ENCODE measurements at places on chromosomes 1 and 21.
A peak's percentile ranks its signal among the peaks of the same experiment; 100 is the strongest.

GRCh38 chr1:184476187-184476586, 89.4 kb downstream of the C1orf21 start:
- no peak for DNase-seq

DNA sequence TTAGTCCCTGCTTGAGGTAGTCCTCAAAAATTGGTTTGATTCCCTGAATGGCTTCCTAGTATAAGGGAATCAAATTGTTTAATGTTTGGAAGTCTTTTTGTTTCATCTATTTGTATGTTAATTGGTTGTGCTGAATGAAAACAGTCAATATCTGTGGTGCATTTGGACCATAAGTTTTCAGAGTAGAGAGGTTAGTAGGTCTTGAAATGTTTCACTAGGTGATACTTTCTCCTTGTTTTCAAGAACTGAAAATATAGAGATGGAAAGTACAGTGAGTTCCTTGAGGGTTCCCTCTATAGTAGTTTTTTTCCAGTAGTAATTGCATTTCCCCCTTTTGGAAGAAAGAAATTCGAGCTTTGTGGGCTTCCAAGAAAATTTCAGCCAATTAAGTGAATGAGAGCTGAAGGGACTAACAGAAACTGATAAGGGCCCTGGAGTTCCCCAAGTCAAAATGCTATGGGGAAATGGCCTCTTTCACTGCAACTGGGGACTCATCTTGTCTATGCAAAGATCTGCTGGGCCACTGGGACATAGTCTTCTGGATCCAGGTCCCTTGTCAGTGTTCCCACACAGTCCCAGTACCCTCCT, 18.6 kb upstream of the CEP350 start:
- DNase-seq, result no peak

GRCh38 chr1:22880174-22880601, 92.5 kb downstream of the LACTBL1 start:
- DNase-seq, result no peak

GRCh38 chr21:42649122-42650032, 4.0 kb upstream of the PDE9A start:
- DNase-seq, result no peak

DNA sequence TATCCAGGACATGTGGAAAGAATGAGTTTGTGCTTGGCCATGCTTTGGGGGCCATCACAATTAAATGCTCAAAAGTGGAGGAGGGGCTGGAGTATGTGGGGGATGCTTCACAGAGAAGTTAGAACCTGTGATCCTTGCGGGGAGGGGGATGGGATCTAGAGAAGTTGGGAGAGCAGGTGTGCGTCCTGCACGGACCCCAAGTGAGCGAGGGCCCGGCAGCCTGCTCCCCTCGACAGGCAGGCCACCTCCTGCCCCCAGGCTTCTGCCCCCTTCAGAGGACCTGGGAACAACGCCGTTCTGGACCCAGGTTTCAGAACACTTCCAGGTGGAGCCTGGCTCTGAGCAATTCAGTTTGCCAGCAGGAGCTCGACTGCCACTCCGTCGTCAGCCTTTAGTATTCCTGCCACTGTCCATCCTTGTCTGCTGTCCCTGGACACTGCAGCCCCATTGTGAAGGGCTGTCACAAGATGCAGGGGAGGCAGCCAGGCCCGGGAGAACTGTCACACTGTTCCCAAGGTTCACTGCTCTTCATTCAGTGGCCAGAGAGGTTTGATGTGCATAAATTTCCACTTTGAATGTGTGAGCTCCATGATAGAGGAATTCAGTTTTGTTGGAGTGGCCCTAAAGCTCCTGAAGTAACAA, 112.2 kb downstream of the DHRS3 start:
- DNase-seq, result no peak

DNA sequence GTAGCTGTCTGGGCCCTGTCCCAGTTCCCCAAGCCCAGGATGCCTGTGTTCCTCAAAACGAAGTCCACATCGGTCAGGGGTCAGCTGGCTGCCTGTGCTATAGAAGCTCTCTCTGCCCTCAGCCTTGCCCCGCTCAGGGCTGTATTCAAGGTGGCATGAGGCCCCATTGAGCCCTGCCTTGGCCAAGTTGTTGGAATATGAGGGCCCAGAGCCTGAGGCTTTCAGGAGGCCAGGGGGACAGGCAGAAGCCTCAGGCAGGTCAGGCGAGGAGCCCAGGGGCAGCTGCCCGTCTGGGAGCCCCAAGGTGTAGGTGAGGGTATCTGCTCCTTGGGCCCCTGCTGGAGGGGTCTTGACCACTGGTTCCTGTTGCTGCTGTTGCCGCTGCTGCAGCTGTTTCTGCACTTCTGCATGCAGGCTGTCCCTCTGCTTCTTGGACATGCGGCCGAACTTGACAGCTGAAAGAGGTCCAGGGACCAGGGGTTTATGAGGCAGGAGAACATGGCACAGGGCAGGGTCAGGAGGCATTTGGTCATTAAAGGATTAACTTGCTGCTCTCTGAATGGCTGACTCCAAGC, 9.8 kb upstream of the LINGO4 start:
- no peak for DNase-seq

DNA sequence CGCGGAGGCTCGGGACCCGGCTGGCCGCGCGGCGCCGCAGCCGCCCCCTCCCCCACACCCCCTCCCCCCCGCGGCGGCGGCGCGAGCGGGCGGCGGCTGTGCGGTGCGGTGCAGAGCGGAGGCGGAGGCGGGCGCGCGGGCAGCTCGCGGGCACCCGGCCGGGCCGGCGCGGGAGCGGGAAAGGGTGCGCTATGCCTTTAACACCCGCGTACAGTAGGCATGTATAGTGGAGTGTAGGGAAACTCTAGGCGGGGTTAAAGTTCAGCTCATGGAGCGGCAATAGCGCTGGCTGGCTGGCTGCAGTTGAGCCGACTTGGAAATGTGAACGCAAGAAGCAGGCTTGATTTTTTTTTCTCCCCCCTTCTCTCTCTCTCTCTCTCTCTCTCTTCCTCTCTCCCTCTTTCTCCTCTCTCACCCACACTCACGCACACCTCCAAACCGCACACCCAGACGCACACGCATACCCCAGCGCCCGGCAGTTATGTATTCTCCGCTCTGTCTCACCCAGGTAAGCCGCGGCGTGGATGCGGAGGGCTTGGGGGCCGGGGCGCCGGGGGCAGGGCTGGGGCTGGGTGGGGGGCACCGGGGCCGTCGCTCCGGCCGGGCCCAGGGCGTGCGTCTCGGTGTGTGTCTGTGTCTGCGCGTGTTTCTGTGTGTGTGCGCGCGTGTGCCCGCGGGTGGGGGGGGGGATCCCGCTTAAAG, at the start of gene NFIA:
Gene NFIA, plus strand, starts transcription at position 251 of the 702 bp plus-strand sequence.
- peak; percentile 21 for DNase-seq

GRCh38 chr1:25245809-25246599, 1.2 kb downstream of the RSRP1 start:
- DNase-seq, result no peak

DNA sequence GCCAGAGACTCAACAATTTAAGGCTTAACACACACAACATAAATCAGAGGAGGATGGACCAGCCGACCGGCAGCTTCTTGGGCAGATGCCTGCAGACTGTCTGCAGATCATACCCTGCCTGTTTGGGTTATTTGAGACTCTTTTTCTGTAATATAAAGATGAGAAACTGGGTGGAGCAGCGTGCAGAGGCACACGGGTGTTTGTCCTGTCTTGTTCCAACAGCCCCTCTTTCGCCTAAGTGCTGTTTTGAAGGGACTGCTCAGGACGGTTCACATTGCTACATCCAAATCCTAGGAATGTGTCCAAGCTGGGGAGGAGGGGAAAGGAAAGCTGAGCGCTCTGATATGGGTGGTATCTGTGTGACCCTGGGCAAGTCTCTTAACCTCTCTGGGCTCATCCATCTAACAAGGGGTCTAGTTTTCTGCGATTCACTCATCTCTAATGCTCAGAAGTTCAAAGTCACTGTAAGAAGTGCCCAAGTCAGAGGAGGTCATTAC, 149.9 kb downstream of the CLIC6 start:
- DNase-seq, result no peak

DNA sequence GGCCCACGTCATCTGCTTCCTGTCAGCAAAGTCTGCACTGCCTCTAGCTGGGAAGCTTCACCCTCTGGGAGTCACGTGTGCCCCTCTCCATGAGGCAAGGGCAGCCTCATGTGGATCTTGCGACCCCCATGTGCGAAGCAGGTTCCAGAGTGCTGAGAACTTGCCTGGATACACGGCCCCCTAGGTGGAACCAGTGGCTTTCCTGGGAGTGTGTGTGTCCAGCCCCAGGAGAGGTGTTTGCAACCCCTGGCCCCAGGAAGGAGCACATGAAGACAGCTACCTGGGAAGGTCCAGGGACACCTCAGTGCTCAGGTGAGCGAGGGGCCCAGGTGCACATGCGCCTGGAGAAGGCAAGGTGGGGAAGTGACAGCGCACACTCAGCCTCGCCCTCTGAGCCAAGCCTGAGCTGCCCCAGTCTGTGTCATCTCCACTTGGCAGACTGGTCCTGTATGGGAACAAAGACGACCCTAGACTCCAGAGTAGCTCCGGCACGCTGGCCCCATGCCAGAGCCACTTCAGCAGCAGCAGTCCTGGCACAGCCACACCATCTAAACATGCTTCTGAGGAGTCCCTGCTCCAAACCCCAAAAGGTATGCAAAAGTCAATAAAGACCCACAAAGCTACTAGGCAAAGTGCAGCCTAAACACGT, 8.9 kb downstream of the LSS start:
- DNase-seq, result no peak

GRCh38 chr1:204041232-204041767, 31.6 kb upstream of the SOX13 start:
- no peak for DNase-seq

DNA sequence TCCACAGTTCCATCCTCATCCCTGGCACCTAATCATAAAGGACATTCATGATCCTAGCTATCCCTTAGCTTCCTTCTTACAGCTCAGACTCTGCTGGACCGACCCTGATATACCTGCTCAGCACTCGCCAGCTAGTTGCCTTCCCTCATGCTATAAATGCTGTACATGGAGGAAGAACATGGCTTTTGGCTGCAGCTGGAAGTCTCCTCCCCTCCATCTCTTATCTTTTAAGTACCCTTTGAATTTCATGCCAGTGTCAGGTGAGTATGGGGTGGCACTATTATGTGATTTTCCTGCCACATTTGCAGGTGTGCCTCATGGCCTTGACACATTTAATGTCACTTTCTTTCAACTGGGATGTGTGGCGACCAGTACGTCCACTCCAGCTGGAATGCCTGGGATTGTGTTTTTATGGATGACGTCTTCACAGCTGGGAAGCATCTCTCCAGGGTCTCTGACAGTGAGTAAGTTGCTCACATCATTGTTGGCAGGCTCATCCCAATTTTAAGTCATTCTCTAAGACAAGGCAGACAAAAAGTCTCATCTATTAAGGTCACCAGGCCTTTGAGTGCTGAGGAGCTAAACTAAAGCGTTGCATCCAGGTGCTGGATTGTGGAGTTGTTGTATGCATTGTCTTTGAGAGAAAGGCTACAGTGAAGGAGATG, 43.4 kb downstream of the RUNX1 start:
- no peak for DNase-seq

DNA sequence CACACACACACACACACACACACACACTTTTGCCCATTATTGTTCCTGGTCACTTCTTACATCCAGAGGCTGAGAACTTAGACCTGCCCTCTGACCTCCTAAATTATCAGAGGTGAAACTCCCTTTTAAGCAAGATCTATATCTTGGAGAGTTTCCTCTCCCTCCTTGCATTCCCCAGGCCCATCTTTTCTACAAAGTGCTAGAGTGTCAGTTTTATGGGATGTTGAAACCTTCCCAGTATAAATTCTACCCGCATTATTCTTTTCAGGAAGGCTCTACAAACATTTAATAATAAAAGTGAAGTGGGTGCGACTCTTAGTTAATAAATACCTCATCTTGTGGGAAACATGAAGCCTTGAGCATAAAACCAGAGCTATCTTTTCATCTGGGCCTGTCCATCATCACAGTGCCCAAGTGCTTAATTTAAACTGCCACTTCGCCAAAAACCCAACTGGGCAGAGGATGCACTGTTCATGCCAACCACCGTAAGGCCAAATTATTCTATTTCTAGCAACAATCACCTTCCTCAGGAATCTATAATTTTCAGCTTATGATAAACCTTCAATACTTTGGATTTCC, 458.2 kb upstream of the RUNX1 start:
- no peak for DNase-seq

- no peak for DNase-seq
These were observed 50.1 kb downstream of the HUNK start for GRCh38 chr21:31922881-31923280.

DNA sequence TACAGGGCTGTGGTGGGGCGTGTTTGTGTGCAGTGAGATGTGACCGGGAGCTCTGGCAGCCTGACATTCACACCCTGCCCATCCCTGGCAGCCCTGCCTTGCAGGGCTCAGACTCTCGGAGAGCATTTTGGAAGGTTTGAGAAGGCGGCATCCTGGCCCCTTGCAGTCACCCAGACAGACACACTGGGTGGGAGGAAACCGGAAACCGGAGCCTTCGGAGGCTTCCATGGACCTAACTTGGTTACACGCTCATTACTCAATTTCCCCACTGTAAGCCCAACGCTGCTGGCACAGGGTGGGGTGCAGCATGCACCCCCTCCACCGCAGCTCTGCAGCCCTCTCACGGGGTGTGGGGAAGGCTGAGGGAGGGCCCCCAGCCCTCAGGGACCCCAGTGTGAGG, 22.2 kb upstream of the RSPO1 start:
- DNase-seq, result no peak

DNA sequence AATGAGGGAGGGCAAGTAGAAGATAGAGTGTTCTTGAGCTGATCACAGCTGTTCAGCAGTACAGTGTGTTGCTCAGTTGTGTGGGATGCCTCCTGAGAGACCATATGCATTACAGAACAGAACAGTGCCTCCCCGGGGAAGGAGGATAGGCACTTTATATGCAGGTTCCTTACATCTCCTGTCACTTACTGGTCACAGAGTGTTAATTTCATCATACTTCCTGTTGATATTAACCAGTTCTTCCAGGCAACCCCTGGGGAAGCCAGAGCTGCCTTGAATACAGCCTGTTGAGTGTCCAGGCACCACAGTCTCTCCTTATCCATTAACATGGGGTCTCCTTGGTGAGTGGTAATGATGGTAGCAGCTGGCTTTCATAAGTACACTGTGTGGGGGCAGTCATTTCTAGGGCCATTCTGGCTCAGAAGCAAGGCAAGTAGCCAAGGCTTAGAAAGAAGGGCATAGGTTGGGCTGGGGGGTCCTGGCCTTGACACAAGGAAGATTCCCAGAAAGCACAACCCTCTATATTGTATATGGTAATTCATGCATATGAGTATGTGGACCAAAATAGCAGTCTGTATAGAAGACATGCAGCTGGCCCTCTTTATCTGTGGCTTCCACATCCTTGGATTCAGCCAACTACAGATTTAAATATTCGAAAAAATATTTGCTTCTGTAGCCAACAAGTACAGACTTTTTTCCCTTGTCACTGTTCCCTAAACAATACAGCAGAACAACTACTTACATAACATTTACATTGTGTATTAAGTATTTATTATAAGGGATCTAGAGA, 142.4 kb downstream of the ZP4 start:
- no peak for DNase-seq

- no peak for DNase-seq
These were observed 239.1 kb upstream of the IRF2BP2 start for GRCh38 chr1:234848972-234849649.

DNA sequence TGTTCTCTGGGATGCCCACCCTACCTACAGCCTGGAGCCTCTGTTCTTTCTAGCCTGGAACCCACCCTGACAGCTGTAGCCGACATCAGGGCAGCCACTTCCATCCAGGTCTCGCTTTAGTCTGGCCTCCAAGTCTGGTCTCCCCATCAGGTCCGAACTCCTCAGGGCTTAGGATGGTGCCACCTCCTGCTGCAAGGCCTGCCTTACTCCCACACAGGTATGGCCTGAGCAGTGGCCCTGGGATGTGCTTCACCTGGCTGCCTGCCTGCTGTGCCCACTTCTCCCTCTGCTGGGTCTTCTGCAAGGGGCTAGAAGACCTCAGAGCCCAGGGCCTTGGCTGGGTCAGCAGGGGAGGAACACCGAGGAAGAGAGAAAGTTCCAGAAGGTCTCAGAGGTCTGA, 35.7 kb upstream of the MAGOH start:
- no peak for DNase-seq
